ENCODE measurements at places on chromosomes 6 and 20. TPM values are rescaled to one million over a fixed set of nuclear protein-coding genes. Genes with fewer than 3 reads are reported as not detected.

GRCh38 chr20:61760731-61761130 lies 304.9 kb downstream of the TAF4 start:
- no peaks in the 10 kb centered on the region for H3K4me1 ChIP-seq
- DNase-seq = no peak
- no peak overlapping the region for H3K4me3 ChIP-seq

DNA sequence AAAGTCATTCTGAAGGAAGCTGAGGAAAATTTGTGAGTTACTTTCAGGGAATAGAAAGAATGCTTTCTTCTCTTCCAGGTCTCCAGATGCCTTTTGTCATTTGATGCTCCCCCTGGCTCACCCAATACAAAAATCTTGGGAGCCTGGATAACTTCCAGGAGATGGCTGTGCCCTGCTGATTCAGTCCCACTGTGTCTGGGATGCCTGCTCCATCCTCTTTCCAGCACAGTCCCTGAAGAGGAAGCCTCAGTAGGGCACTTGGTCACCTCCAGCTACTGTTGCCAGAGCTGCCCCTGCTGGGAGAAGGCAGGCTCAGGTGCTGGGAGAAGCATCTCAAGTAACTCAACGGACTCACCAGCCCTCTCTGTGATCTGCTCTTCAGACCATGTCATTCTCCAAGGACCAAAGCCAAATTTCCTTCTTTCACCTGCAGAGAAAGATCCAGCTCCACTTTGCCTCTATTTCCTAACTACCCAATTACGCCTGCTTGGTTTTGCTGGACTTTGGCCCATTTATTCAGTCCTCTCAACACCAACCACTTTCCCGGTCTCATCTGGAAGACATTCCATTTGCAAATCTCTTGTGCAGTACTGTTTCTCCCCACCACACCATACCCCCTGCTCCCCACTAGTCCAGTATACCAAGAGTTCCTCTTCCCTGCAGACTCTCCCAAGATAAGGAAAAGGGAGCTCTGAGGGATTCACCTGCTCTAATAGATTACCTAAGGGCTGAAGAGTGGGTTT lies 53.3 kb downstream of the SLC23A2 start:
- peaks cover 5% of the 10 kb centered on the region for H3K36me3 ChIP-seq
- no peak for DNase-seq
- no peak overlapping the region for H3K4me3 ChIP-seq
- H3K4me1 ChIP-seq = peaks cover 15% of the 10 kb centered on the region
- no peak overlapping the region for H3K27ac ChIP-seq
- no peaks in the 10 kb centered on the region for H3K27me3 ChIP-seq

Gene RFX6
- not detected for total RNA-seq

- no peaks in the 10 kb centered on the region for H3K36me3 ChIP-seq
- peaks cover 30% of the 10 kb centered on the region for H3K27me3 ChIP-seq
- H3K27ac ChIP-seq = no peak within 1 kb of the TSS
- no peak within 1 kb of the TSS for H3K4me3 ChIP-seq
- H3K4me1 ChIP-seq = peaks cover 25% of the 10 kb centered on the region
- DNase-seq = no peak
Measured at GRCh38 chr6:32109114-32109764, at the start of gene TNXB. Gene TNXB, minus strand, starts transcription at chr6:32109338. Its CDS starts 11,140 bp downstream, at chr6:32098198.

GRCh38 chr6:14454473-14454775 lies 336.9 kb downstream of the CD83 start:
- peaks cover 45% of the 10 kb centered on the region for H3K4me1 ChIP-seq
- H3K36me3 ChIP-seq = no peaks in the 10 kb centered on the region
- H3K27me3 ChIP-seq = peaks cover 16% of the 10 kb centered on the region
- H3K4me3 ChIP-seq = no peak overlapping the region
- H3K27ac ChIP-seq = no peak overlapping the region
- DNase-seq = no peak

DNA sequence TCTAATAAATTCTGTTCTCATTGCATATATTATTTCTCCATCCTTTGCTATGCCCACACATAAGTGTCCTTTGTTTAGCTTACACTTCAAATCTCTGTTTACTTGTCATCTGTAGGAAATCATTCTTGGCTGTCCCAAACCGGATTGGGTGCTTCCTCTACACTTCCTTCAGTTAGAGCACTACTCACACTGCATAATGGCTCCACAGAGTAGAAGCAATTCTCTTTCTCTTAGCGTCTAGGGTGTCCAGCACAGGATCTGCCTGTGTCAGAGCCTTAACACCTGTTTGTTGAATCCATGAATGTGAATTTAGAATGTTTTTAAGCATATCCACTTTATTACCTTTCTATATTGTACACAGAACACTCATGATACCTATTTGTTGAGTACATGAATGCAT lies 87.0 kb upstream of the BMP2 start:
- no peaks in the 10 kb centered on the region for H3K4me1 ChIP-seq
- H3K27me3 ChIP-seq = peaks cover 3% of the 10 kb centered on the region
- no peak overlapping the region for H3K4me3 ChIP-seq
- DNase-seq = no peak
- no peaks in the 10 kb centered on the region for H3K36me3 ChIP-seq

DNA sequence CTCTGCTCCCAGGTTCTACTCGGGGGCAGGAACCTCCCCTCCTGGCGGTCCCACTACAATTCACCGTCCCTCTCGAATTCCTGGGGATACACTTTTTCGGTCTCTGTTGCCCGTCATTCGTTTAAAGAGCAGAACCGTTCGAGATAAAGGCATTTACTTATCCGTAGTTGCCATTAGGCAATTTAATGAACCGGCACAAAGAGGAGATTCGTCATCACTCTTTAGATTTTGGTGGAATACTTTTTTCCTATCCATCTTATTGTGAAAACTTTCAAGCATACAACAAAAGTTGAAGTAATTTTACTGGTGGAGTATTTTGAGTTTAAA lies 1.2 kb upstream of the CD24 start:
- H3K27ac ChIP-seq = no peak overlapping the region
- no peak for DNase-seq

DNA sequence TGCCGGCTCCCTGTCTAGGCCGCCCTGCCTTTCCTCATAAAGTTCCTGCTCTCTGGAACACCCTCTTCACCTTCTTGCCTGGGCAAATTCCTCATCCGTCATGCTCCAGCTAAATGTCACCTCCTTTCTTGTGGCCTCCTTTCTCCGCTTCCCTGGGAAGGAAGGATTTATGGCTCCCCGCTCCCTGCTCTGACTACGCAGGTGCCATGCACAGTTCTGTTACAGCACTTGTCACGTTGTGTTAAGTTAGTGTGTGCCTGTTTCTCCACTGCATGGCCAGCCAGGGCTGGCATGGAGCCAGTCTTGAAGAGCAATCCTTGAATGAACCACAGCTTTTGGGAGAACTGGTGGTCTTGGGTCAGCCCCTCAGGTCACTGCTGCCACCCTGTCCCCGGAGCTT lies 61.7 kb downstream of the CD40 start:
- H3K27ac ChIP-seq = no peak overlapping the region
- no peak for DNase-seq
- no peak overlapping the region for H3K4me3 ChIP-seq
- no peaks in the 10 kb centered on the region for H3K36me3 ChIP-seq
- peaks cover 21% of the 10 kb centered on the region for H3K27me3 ChIP-seq

DNA sequence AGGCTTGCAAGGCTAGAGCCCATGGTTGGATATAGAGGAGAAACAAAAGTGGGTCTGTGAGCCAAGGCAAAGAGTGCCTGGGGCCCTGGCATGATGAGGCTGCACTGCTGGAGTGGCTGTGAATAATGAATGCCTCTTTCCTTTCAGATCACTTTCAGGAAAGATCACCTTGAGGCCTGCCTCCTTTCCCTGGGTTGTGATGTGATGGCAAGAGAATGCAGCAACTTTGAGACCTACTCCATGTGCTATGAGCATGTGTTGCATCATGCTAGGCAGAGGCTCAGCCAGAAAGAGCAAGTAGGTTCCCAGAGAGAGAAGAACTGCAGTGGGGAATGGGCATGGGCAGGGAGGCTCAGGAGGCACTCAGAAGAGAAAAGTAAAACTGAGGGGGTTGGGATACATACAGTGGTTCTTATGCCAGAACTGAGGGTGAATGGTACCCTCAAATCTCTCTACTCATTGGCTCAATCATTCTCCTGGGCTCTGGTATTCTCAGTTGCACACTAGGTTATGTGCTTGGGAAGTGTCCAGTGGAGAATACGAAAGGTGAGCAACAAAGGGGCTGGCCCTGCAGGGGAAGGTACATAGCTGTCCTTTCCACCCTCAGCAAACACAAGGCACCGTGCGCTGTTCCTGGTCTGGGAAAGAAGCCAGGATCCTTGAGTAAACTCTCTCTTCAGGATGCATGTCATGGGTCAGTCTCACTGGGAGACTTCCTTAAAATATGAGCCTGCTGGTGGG lies 45.9 kb downstream of the CD164 start:
- no peaks in the 10 kb centered on the region for H3K27me3 ChIP-seq
- DNase-seq = no peak
- no peak overlapping the region for H3K27ac ChIP-seq
- H3K36me3 ChIP-seq = no peaks in the 10 kb centered on the region

Gene ZNF165
- 0.48 TPM for total RNA-seq

- no peaks in the 10 kb centered on the region for H3K36me3 ChIP-seq
- peaks cover 6% of the 10 kb centered on the region for H3K4me1 ChIP-seq
- H3K4me3 ChIP-seq = no peak overlapping the region
Measured at GRCh38 chr20:64053841-64054661, 4.6 kb upstream of the SOX18 start.

GRCh38 chr20:17579369-17580039 lies 9.6 kb downstream of the DSTN start:
- peak overlapping the region; percentile 60 for H3K27ac ChIP-seq
- no peaks in the 10 kb centered on the region for H3K27me3 ChIP-seq
- H3K36me3 ChIP-seq = no peaks in the 10 kb centered on the region
- peaks cover 27% of the 10 kb centered on the region for H3K4me1 ChIP-seq

DNA sequence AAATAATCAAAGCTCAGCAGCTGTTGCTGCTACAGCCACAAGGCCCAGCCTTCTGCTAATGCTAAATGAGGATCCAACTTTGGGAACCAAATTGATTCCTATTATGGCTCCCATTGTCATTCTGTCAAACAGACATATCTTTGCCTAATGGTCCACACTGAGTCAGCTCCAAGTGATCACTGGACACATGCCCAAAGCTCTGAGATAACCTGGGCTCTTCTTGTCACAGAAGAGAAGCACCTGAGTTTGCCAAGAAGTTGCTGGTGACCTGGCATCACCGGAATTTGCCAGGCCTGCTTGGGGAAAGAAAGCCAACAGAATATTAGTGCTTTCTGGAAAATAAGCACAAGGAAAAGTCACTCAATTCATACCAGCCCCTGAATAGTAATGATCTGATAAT lies 5.8 kb downstream of the TNFRSF21 start:
- H3K27me3 ChIP-seq = peaks cover 23% of the 10 kb centered on the region
- DNase-seq = no peak
- no peak overlapping the region for H3K27ac ChIP-seq
- H3K4me3 ChIP-seq = no peak overlapping the region
- H3K4me1 ChIP-seq = no peaks in the 10 kb centered on the region

- H3K4me1 ChIP-seq = no peaks in the 10 kb centered on the region
- H3K36me3 ChIP-seq = no peaks in the 10 kb centered on the region
- no peak for DNase-seq
- no peak overlapping the region for H3K27ac ChIP-seq
- no peak overlapping the region for H3K4me3 ChIP-seq
Measured at GRCh38 chr6:11700118-11700718, 78.4 kb downstream of the ADTRP start.

- peaks cover 22% of the 10 kb centered on the region for H3K4me1 ChIP-seq
- H3K27me3 ChIP-seq = no peaks in the 10 kb centered on the region
- no peaks in the 10 kb centered on the region for H3K36me3 ChIP-seq
- peak overlapping the region; percentile 7 for H3K27ac ChIP-seq
- peak overlapping the region; percentile 55 for H3K4me3 ChIP-seq
- DNase-seq = no peak
Measured at GRCh38 chr6:44059359-44060346, 67.6 kb downstream of the MRPL14 start.

DNA sequence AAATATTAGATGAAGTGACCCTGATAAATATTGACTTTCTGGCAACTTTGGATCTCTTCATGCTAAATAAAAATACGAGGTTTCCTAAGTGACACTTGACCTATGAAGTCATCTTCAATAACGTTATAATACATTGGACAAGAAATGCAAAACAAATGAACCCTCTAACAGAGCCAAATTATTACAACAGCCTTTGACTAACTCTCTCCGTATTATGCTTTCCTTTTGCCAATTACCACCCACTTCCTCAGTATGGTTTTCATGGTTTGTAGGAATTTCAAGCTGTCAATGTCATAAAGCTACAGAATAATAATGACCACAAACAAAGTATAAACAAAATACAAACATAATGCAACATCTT lies 210.5 kb downstream of the MOXD1 start:
- H3K27me3 ChIP-seq = no peaks in the 10 kb centered on the region
- no peak overlapping the region for H3K27ac ChIP-seq
- H3K4me1 ChIP-seq = no peaks in the 10 kb centered on the region
- H3K4me3 ChIP-seq = no peak overlapping the region
- DNase-seq = no peak
- no peaks in the 10 kb centered on the region for H3K36me3 ChIP-seq

Gene EGFL8
- total RNA-seq = 15.0 TPM

DNA sequence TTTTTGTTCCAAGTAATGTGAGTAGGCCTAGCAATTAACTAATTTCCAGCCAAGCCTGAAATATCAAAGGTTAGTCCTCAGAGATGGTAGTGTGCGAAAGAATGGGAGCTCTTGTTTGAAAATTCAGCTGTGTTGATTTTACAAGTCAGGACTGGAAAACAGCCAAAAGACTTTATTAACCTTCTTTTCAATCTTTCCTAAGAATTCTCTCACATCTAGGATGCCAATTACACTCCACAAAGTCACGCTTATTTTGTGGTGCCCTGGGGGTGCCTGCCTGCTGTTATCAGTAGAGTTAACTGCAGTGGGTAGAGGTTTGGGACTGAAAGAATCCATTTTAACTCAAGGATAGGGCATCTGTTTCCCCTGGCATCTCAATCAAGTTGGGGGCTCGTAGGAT lies 30.7 kb upstream of the MAP3K4 start:
- H3K4me1 ChIP-seq = no peaks in the 10 kb centered on the region
- DNase-seq = no peak
- H3K4me3 ChIP-seq = no peak overlapping the region
- no peak overlapping the region for H3K27ac ChIP-seq

DNA sequence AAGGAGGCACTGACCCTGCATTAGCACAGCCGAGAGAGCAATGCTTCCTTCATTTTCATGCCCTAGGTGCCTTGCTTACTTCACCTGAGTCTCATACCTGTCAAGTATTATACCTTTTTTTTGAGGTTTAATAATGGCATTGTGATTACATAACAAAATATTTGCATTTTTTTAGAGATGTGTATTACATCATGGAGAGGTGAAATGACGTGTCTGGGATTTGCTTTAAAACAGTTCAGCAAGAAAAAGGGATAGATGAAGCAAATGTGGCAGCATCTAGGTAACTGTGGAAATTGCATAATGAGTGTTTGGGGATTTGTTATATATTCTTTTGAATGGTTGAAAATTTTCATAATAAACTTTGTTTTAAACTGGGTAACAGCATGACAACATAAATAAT lies 48.9 kb downstream of the NKX2-2 start:
- no peak overlapping the region for H3K27ac ChIP-seq
- peaks cover 6% of the 10 kb centered on the region for H3K36me3 ChIP-seq
- no peaks in the 10 kb centered on the region for H3K4me1 ChIP-seq
- H3K27me3 ChIP-seq = peaks cover 21% of the 10 kb centered on the region

Gene SLPI
- total RNA-seq = 7.2 TPM

GRCh38 chr6:24799541-24799915 lies 811 bp upstream of the ARMH2 start:
- no peak overlapping the region for H3K4me3 ChIP-seq
- H3K27me3 ChIP-seq = no peaks in the 10 kb centered on the region
- H3K27ac ChIP-seq = no peak overlapping the region

GRCh38 chr20:4171538-4172116 lies 156.3 kb upstream of the RNF24 start:
- H3K27me3 ChIP-seq = no peaks in the 10 kb centered on the region
- peak overlapping the region; percentile 52 for H3K27ac ChIP-seq
- no peaks in the 10 kb centered on the region for H3K36me3 ChIP-seq
- no peak for DNase-seq
